ENCODE measurements at places on chromosomes 6 and 20. TPM values are rescaled to one million over a fixed set of nuclear protein-coding genes. Genes with fewer than 3 reads are reported as not detected.

Gene RBL1
- 13.6 TPM for total RNA-seq

Gene SPEF1
- total RNA-seq, result 0.27 TPM

Gene ADTRP
- total RNA-seq, result 3.8 TPM

Gene DEFB132
- total RNA-seq, result not detected

Gene FGD2
- total RNA-seq, result not detected

Gene DOK5
- 3.7 TPM for total RNA-seq

Gene RCAN2
- 4.0 TPM for total RNA-seq

Gene EDN1
- total RNA-seq, result 8.5 TPM

Gene HLA-DQB2
- not detected for total RNA-seq

Gene ARFGEF3
- total RNA-seq, result 6.1 TPM

Gene CST4
- not detected for total RNA-seq

Gene BMP6
- 3.6 TPM for total RNA-seq

Gene NKAIN2
- 0.13 TPM for total RNA-seq

Gene OPRL1
- 2.2 TPM for total RNA-seq

Gene ULBP1
- total RNA-seq, result 0.11 TPM

Gene IL17F
- total RNA-seq, result not detected

Gene PKIB
- total RNA-seq, result 44.7 TPM

Gene DDO
- total RNA-seq, result not detected

Gene C6orf52
- 3.8 TPM for total RNA-seq

Gene TCF15
- 0.90 TPM for total RNA-seq

Gene ALDH8A1
- total RNA-seq, result 1.3 TPM

Gene LINC00237
- total RNA-seq, result not detected

Gene MCHR2
- not detected for total RNA-seq

Gene PRR18
- total RNA-seq, result 0.31 TPM

Gene SLC4A11
- total RNA-seq, result 2.5 TPM

Gene FAM83C
- total RNA-seq, result not detected

Gene CALHM5
- 1.4 TPM for total RNA-seq

Gene ZNF133
- 25.4 TPM for total RNA-seq

Gene RSPH4A
- 0.78 TPM for total RNA-seq

Gene NRSN1
- total RNA-seq, result 1.1 TPM

Gene TRAM2
- total RNA-seq, result 21.7 TPM

Gene MARCKS
- total RNA-seq, result 174 TPM

Gene SMLR1
- not detected for total RNA-seq

Gene CLDN20
- not detected for total RNA-seq

Measured in mesothelial cell of epicardium (in vitro differentiated cells).